ENCODE measurements at places on chromosomes 7 and 10.

DNA sequence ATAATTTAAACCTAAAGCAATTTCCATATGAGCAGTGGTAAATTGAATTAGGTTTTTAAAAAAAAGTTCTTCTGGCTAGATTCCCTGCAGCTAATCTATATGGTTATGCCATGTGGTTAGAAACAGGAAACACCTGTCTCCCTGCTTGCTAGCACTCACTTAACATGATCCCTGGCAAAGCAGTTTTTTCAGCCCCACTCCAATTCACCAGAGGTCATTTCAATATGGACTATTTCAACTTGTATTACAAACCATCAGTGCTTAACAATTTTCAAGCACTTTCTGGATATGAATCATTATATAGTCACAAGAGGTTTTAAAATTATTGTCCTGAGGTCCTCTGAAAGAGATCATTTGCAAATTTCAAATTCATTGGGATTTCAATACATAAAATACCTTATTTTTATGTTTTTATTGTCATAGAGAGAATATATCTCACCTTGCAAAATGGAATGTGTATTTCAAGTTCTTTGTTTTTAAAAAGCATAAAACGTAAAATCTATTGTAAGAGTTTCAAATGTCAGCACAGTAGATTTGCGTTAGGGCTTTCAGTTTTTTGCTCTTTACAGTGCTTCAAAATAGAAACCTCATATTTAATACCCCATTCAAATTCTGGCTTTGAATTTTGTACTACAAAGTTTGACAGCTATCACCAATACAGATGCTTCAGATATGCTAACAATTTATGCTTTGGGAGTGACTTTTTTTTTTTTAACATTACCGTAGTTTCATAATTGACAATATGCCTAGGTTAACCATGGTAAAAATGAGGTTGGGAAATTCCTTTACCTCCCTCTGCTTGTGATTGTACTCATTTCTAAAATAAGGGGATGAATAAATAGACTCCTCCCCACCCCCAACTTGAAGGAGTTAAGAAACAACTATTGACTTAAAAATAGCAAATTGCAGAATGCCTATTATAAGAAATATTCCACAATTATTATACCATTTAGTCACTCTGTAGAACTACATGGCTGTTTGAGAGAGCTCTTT is 117.5 kb upstream of the HGF start:
- H3K4me3 ChIP-seq: no peak overlapping the region
- H3K27me3 ChIP-seq: no peaks in the 10 kb centered on the region
- H3K36me3 ChIP-seq: no peaks in the 10 kb centered on the region
- no peak for DNase-seq
- no peak overlapping the region for H3K27ac ChIP-seq

- H3K4me1 ChIP-seq: no peaks in the 10 kb centered on the region
- no peak overlapping the region for H3K27ac ChIP-seq
- no peaks in the 10 kb centered on the region for H3K36me3 ChIP-seq
These were observed 33.6 kb downstream of the DGKB start for GRCh38 chr7:14868937-14869336.

DNA sequence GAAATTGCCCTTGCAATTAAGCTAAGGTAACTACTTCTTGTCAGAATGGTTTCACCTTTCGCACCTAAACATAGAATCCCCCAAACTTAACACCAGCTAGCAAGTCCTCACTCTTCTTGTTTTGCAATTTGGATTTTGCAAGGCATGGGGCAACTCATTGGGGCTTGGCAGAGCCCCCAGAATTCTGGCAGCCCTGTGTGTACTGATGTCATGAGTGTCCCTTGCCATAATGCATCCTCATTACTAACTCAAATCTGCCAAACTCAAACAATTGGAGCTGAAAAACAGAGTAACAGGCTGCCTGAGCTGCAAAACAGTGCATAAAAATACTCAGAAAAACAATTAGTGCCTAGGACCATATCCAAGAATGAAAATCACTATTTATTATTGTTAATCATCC is 7.9 kb upstream of the XPNPEP1 start:
- H3K36me3 ChIP-seq: no peaks in the 10 kb centered on the region
- no peak overlapping the region for H3K27ac ChIP-seq
- DNase-seq: no peak
- peaks cover 1% of the 10 kb centered on the region for H3K27me3 ChIP-seq
- H3K4me3 ChIP-seq: no peak overlapping the region

DNA sequence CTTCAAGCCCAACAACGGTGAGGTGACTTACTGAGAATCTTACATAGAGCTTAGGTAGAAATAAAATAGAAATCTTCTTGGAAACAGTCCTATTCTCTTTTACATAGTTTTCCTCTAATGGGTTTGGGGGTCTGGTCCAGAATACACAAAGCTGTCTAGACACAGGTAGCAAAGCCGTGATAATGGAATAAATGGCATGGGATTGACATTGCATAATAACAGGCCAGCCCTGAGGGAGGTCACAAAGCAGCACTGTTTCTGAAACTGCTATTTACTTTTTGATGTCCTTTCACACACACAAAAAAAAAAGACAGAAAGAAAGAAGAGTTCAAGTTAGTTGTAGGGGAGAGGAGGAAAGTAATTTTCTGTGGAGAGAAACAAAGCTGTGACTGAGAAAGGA is 364.8 kb upstream of the SORCS1 start:
- H3K4me3 ChIP-seq: no peak overlapping the region
- no peak overlapping the region for H3K27ac ChIP-seq
- DNase-seq: no peak
- H3K36me3 ChIP-seq: no peaks in the 10 kb centered on the region

- no peak overlapping the region for H3K4me3 ChIP-seq
- DNase-seq: no peak
- H3K27me3 ChIP-seq: peaks cover 1% of the 10 kb centered on the region
- H3K36me3 ChIP-seq: no peaks in the 10 kb centered on the region
- H3K4me1 ChIP-seq: no peaks in the 10 kb centered on the region
These were observed 253.1 kb upstream of the IGFBP3 start for GRCh38 chr7:46174196-46174580.
